T1000 (cell line): ENCODE measurements at places on chromosomes 7 and 10.
A peak's percentile ranks its signal among the peaks of the same experiment; 100 is the strongest.

- DNase-seq = no peak
Observed at GRCh38 chr10:27041196-27041595, 59.1 kb downstream of the ANKRD26 start.

GRCh38 chr7:112101201-112101846, 104.9 kb downstream of the DOCK4 start:
- DNase-seq = no peak

- peak; percentile 24 for DNase-seq
Observed at GRCh38 chr10:77478247-77478961, 159.2 kb downstream of the KCNMA1 start.

GRCh38 chr7:20219446-20220292, 2.5 kb upstream of the MACC1 start:
- DNase-seq = no peak

DNA sequence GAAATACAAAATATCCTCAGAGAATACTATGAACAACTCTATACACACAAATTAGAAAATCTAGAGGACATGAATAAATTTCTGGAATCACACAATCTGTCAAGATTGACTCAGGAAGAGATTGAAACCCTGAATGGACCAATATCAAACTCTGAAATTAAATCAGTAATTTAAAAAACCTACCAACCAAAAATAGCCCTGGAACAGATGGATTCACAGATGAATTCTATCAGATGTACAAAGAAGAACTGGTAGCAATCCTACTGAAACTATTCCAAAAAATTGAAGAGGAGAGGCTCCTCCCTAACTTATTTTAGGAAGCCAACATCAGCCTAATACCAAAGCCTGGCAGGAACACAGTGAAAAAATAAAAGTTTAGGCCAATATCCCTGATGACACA, 190.0 kb downstream of the HPSE2 start:
- no peak for DNase-seq

DNA sequence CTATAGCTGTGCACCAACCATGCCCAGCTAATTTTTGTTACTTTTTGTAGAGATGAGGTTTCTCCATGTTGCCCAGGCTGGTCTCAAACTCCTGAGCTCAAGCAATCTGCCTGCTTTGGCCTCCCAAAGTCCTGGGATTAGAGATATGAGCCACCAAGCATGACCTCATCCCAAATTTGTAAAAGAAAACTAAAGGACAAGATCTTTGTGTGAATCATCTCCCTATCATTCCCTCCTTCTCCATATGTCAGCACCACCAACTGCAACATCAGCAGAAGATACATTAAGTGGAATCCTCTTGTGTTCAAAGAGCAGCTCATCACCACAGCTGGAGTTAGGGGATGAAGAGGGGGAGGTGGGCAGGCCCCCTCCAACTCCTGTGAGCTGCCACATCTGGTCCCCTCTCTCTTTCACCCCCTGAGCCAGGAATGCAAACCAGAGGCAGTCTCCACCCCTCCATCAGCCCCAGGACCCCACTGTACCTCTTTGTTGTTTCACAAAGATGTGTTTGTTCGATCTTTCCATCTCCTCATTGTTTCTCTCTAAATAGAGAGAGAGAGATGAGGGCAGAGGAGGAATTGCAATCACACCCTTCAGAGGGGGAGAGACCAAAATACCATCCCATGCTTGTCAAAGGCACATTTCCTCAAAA, 47.3 kb upstream of the PIP4K2A start:
- no peak for DNase-seq

- DNase-seq = no peak
Observed at GRCh38 chr10:111360260-111360925, 283.6 kb downstream of the ADRA2A start.

DNA sequence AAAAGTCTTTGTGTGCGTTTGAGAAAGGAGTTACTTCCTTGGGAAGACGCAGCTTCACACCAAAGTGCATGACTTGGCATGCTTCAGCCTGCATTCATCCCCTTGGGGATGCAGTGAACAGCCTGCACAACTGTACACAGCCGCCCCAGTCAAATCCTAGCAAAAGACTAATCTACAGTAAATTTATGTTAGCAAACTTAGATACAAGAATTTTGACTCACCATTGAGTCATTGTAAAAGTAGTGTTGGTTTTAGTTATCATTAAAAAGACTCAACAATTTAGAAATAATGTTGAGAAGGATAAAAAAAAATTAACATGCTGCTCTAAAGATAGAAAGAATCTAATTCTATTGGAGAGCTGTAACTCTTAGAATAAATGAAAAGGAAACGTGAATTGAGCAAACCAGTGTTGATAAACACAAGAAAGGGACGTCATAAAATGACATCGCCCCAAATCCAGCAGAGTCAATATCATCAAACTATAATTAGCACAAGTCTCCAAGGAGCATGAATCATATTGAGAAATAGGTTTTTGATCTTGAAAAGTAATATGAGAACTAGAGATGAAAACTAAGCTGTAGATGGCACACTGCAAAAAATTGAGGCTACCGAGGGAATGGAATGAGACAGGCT, 11.9 kb upstream of the OPTN start:
- DNase-seq = no peak

- DNase-seq = no peak
Observed at GRCh38 chr10:72355214-72355555, 466 bp upstream of the DNAJB12 start.

GRCh38 chr10:29783201-29783947, 148.6 kb upstream of the SVIL start:
- no peak for DNase-seq
